ENCODE measurements at places on chromosomes 4 and X.

DNA sequence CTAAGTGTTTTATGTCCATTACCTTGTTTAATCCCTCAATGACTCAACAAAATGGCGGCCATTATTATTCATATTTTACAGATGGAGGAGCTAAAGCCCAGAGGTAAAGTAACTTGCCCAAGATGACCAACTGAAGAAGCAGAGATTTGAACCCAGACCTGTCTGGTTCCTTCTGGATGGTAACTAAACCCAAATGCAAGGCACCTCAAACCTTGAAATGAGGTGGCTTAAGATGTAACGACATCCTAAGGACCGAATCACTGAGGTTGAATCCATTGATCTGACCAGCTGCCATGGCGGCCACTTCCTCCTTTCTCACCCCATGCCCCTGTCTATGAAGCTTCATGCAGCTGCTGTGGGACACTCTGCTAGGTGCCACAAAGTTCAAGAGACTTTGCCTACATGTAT is 932 bp downstream of the TLR10 start:
- H3K27ac ChIP-seq, result peak overlapping the region; percentile 96
- peak overlapping the region; percentile 81 for H3K4me3 ChIP-seq
- H3K27me3 ChIP-seq, result no peaks in the 10 kb centered on the region
- peaks cover 22% of the 10 kb centered on the region for H3K4me1 ChIP-seq

- no peak for DNase-seq
- no peaks in the 10 kb centered on the region for H3K36me3 ChIP-seq
- no peak overlapping the region for H3K27ac ChIP-seq
- H3K4me3 ChIP-seq, result no peak overlapping the region
- no peaks in the 10 kb centered on the region for H3K27me3 ChIP-seq
These were observed 200.7 kb upstream of the IL15 start for GRCh38 chr4:141435446-141436225.

DNA sequence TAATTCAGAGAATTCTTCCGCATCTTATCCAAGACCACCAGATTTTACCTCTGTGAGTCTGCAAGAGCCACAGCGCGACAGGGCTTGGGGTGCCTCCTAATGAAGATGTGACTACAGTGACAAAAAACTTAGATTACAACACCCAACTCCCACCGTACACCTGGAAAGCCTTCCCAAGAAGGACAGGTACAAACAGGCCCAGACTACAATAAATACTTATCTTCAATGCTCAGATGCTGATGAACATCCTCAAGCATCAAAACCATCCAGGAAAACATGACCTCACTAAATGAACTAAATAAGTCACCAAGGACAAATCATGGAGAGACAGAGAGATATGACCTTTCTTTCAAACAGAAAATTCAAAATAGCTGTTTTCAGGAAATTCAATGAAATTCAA is 20.8 kb upstream of the ABCG2 start:
- no peak for DNase-seq
- no peaks in the 10 kb centered on the region for H3K27me3 ChIP-seq
- H3K4me3 ChIP-seq, result no peak overlapping the region
- H3K36me3 ChIP-seq, result no peaks in the 10 kb centered on the region
- no peak overlapping the region for H3K27ac ChIP-seq

GRCh38 chrX:45619290-45619689 is 418.6 kb upstream of the DIPK2B start:
- H3K36me3 ChIP-seq, result no peaks in the 10 kb centered on the region
- no peak overlapping the region for H3K4me3 ChIP-seq
- H3K4me1 ChIP-seq, result no peaks in the 10 kb centered on the region
- no peaks in the 10 kb centered on the region for H3K27me3 ChIP-seq
- no peak overlapping the region for H3K27ac ChIP-seq
- no peak for DNase-seq

DNA sequence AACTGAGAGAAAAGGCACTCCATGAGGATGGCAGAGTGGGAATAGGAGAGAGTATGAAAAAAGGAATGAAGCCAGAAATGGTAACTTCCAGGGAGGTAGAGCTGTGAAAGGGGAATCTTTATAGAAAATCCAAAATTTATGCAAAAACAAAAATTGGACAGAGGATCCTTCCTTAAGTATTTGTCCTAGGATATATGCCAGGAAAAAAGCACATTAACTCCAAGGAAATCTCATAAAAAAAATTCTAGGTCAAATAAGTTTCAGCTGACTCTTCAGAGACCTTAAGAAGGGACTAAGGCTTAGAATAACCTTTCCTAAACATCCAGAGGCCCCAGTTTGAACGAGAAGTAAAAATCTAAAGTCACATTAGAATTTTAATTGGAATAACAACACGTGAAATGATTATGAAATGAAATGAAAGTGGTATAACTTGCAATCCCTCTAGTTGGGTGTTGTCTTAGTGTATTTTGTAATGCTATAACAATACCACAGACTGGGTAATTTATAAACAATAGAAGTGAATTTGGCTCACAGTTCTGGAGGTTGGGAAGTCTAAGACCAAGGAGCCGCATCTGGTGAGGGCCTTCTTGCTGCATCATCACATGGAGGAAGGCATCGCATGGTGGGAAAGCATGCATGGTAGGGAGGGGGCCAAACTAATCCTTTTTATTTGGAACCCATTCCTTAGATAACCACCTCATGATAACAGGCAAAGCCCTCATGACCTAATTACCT is 145.4 kb upstream of the RXFP1 start:
- H3K36me3 ChIP-seq, result no peaks in the 10 kb centered on the region
- no peak overlapping the region for H3K4me3 ChIP-seq
- H3K4me1 ChIP-seq, result no peaks in the 10 kb centered on the region
- no peaks in the 10 kb centered on the region for H3K27me3 ChIP-seq
- DNase-seq, result no peak
- no peak overlapping the region for H3K27ac ChIP-seq

DNA sequence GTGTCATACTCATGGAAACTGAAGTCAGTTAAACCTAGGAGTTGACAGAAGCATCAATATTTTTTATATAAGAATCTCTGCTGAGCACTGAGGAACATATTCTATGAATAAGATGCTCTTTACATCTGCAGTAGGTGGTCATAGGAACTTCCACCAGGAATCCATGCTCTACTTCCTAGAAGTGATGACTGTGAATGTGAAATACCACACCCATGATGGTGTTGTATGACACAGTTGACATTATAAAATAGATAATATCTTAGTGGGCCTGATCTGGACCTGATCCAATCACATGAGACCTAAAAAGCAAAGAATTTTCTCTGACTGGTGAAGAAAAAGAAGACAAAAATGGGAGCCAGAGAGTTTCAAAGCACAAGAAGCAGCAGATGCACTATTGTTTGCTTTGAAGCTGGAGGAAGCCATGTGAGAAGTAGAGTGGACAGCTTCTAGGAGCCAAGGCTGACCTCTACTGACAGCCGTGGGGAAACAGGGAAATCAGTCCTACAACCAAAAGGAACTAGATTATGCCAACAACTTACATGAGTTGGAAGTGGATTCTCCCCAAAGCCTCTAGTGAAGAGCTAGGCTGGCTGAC is 68.6 kb upstream of the HS3ST1 start:
- H3K4me1 ChIP-seq, result no peaks in the 10 kb centered on the region
- H3K27ac ChIP-seq, result no peak overlapping the region
- no peak for DNase-seq
- H3K27me3 ChIP-seq, result no peaks in the 10 kb centered on the region
- no peak overlapping the region for H3K4me3 ChIP-seq
- H3K36me3 ChIP-seq, result no peaks in the 10 kb centered on the region

DNA sequence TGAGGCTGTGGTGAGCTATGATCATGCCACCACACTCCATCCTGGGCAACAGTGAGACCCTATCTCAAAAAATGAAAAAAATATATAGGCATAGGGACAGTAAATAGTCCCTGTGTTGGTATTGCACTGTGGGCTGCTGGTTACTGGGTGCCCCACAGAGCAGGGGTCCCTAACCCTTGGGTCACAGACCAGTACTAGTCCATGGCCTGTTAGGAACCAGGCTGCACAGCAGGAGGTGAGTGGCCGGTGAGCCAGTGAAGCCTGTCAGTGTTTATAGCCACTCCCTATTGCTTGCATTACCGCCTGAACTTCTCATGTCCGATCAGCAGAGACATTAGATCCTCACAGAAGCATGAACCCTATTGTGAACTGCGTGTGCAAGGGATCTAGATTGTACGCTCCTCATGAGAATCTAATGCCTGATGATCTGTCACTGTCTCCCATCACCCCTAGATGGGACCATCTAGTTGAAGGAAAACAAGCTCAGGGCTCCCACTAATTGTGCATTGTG is 106.5 kb downstream of the TNIP2 start:
- no peak overlapping the region for H3K4me3 ChIP-seq
- no peak for DNase-seq
- H3K4me1 ChIP-seq, result no peaks in the 10 kb centered on the region
- H3K27ac ChIP-seq, result no peak overlapping the region

- H3K27me3 ChIP-seq, result no peaks in the 10 kb centered on the region
- H3K4me3 ChIP-seq, result no peak overlapping the region
- no peaks in the 10 kb centered on the region for H3K36me3 ChIP-seq
- DNase-seq, result no peak
- no peaks in the 10 kb centered on the region for H3K4me1 ChIP-seq
These were observed 25.3 kb downstream of the DCX start for GRCh38 chrX:111386615-111387233.

- H3K36me3 ChIP-seq, result no peaks in the 10 kb centered on the region
- H3K4me1 ChIP-seq, result peaks cover 8% of the 10 kb centered on the region
- no peaks in the 10 kb centered on the region for H3K27me3 ChIP-seq
- H3K27ac ChIP-seq, result no peak overlapping the region
- no peak overlapping the region for H3K4me3 ChIP-seq
These were observed 13.7 kb downstream of the GAB3 start for GRCh38 chrX:154737136-154737535.

GRCh38 chr4:108109997-108110416 is 58.7 kb downstream of the LEF1 start:
- no peak overlapping the region for H3K27ac ChIP-seq
- H3K36me3 ChIP-seq, result no peaks in the 10 kb centered on the region
- DNase-seq, result peak; percentile 16
- H3K27me3 ChIP-seq, result no peaks in the 10 kb centered on the region
- peaks cover 9% of the 10 kb centered on the region for H3K4me1 ChIP-seq

DNA sequence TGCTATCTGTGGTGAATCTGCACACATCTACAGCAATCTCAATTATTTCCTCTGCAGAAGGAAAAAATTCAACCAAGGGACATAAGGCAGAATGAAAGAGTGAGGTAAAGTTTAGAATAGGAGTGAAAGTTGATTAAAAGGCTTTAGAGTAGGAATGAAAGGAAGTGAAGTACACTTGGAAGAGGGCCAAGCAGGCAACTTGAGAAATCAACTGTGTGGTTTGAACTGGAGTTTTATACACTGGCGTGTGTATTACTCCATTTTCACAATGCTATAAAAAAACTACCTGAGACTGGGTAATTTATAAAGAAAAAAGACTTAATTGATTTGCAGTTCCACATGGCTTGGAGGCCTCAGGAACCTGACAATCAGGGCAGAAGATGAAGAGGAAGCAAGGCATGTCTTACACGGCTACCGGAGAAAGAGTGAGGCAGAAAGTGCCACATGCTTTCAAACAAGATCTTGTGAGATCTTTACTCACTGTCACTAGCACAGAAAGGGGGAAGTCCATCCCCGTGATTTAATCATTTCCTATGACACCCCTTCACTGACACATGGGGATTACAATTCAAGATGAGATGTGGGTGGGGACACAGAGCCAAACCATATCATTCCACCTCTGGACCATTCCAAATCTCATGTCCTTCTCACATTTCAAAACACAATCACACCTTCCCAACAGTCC is 234.8 kb downstream of the IL15 start:
- no peak overlapping the region for H3K4me3 ChIP-seq
- H3K36me3 ChIP-seq, result no peaks in the 10 kb centered on the region
- DNase-seq, result no peak
- H3K27ac ChIP-seq, result no peak overlapping the region
- no peaks in the 10 kb centered on the region for H3K27me3 ChIP-seq
- no peaks in the 10 kb centered on the region for H3K4me1 ChIP-seq

DNA sequence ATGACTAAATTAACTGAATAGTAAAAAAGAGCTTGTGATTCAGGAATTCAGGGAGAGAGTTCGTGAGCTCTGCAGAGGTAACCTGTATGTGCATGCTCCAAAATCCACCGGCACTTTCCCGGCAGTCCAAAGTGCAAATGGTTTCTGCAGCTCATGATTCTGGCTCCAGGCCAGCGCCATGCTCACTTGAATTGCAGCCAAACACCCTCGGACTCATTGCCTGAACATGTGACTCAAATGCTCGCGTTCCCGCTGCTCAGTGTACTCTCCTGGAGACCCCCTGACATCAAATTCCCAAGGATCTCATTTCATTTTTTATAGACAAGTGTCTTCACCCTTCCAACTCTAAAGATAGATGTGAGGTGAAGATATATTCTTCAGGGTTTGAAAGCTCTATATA is 44.1 kb upstream of the SH3RF1 start:
- H3K27me3 ChIP-seq, result no peaks in the 10 kb centered on the region
- no peak for DNase-seq
- no peak overlapping the region for H3K27ac ChIP-seq
- H3K36me3 ChIP-seq, result no peaks in the 10 kb centered on the region

GRCh38 chr4:73762409-73762808 is 22.0 kb downstream of the CXCL8 start:
- no peak overlapping the region for H3K4me3 ChIP-seq
- no peaks in the 10 kb centered on the region for H3K4me1 ChIP-seq
- DNase-seq, result peak; percentile 11
- no peaks in the 10 kb centered on the region for H3K36me3 ChIP-seq
- H3K27me3 ChIP-seq, result no peaks in the 10 kb centered on the region

DNA sequence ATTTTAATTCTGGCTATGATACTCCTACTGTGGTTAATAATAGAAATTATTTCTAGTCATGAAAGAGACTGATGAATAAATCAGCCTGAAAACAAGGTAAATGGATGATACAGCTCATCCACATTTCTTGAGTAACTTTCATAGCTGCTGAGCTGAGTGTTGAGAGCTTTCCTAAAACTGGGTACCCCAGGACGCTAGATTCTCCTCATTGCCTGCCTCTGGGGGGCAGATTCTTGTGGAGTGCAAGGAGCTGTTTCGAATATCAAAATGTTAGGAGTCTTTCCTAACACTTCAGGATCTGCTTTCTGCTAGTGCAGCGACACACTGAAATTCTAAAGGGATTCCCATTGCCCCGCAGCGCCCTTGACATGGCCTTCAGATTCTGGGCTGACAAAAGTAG is 2.1 kb downstream of the MND1 start:
- no peak overlapping the region for H3K27ac ChIP-seq
- peaks cover 21% of the 10 kb centered on the region for H3K4me1 ChIP-seq
- no peaks in the 10 kb centered on the region for H3K36me3 ChIP-seq
- no peaks in the 10 kb centered on the region for H3K27me3 ChIP-seq
- no peak for DNase-seq

DNA sequence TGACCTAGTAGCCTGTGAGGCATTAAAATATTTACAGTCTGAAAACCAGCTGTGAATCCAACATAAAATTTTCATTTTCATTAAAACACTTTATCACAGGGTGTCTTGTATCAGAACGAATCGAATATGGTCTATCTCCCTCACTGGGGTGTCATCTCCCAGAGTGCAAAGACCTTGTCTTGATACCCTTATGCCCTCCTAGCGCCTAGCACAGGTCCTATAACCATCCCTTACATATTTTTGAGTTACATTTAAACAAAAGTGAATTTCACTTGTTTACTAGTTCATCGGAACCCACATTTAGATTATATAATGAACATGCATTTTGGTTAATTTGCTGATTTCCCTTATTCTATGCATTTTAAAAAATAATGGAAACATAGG is 14.0 kb downstream of the DIPK2B start:
- no peaks in the 10 kb centered on the region for H3K4me1 ChIP-seq
- no peaks in the 10 kb centered on the region for H3K36me3 ChIP-seq
- H3K27ac ChIP-seq, result no peak overlapping the region
- H3K27me3 ChIP-seq, result no peaks in the 10 kb centered on the region

Measured in GM12878 (cell line).